ENCODE measurements at places on chromosomes 12 and 14.
A peak's percentile ranks its signal among the peaks of the same experiment; 100 is the strongest.

DNA sequence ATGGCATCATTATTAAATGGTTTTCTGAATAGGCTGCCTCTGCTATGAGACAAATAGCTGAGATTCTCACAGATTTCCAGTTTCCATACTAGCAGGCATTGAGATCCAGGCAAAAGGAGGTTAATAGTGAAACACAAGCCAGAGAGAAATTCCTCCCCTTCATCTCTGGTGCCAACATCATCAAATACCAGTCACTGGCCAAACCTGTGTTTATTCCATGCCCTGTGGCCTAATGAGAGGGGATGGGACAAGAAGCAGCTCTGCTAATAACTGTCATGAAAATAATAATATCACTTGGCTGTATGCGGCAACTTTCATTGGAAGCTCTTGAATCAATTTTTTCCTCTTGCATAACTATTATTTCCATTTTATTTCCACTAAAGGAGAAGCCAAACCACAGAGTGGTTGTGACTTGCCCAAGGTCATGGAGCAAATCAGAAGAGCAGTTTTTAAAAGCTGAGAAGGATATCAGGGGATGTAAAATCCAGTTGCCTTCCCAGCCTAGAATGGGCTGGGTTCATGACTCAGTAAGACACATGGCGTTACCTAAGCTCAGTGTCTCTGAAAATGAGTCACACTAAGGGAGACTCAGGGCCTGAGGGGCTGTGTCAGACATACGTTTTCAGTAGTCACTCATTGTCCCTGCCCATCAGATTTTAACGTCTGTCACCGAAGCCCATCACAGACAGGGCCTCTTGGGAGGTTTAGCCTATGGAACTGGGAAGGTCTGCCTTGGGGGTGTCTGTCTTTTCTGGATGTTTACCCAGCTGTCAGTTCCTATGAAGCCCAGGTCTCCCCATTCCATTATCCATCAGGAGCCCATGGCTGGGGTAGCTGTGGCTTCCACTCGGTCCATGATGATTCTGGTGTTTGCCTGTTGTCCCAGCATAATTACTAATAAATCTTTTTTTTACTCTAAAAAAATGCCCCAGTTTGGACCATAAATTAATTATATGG is 208.8 kb upstream of the EEA1 start:
- no peak for DNase-seq

DNA sequence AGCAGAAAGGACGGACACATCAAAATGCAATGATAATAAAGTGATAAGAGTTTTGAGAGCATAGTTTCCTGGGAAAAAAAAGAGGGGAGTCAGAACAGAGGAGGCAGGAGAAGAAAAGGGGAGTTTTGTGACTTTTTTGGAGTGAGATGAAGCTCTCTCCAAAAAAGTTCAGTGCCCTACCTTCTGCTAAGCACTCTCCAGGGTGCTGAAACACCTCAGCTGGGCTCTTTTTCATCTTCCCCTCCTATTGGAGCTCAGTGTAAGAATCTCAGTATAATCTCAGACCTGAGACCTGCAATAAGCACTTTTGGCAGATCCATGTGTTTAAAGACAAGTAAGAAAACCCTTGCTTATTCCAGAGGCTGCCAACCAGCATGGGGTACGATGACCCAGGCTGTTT is 58.9 kb upstream of the SRRM4 start:
- DNase-seq, result no peak

GRCh38 chr12:69540987-69541386 is 44.3 kb upstream of the CCT2 start:
- DNase-seq, result no peak

DNA sequence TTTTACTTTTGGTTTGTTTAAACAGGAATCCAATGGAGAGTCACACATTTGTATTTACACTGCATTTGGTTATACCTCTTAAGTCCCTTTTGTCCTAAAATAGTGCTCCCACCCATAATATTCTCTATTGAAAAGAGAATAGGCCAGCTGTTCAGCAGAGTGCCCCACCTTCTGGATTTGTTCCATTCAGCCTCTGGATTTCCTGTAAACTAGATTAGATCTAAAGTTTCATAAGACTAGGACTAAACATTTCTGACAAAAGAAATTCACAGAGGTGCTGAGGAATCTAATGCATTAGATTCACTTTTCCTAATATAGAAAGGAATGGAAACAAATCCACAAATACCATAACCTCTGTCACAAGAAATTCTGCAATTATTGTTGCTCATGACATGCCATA is 38.1 kb downstream of the GCH1 start:
- DNase-seq, result no peak

GRCh38 chr12:19220852-19221466 is 91.4 kb downstream of the PLEKHA5 start:
- DNase-seq, result no peak

DNA sequence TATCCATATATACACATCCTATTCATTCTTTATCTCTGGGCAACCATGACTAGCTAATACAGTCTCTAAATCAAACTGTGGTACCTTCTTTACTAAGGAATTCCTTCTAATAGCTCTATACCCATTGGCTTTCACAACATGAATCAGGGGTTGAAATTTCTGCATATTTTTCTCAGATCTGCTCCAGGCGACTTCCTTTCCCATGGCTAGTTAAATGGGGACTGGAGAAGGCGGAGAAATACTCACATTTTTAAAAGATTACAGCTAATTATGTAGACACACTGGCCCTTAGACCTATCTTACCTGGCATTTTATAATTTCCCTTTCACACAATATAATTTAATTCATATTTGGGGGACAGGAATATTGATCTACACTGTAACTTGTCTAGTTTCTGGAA is 1.1 kb upstream of the CDKN3 start:
- DNase-seq, result no peak

DNA sequence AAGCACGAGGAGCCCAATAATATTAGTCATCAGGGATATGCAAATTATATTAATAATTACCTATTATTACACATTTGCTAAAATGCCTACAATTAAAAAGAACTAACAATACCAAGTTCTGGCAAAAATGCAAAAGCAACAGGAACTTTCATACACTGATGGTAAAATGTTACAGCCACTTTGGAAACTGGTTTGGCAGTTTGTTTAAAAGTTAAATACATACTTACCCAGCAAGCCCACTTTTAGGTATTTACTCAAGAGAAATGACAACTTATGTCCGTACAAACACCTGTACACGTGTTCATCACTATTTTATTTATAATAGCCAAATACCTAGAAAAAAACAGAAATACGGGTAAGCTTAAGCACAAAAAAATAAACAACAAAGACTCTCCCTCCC is 17.0 kb downstream of the WDR89 start:
- DNase-seq, result no peak

- DNase-seq, result no peak
Observed at GRCh38 chr14:58598804-58599525, 38.8 kb upstream of the DACT1 start.

GRCh38 chr14:76955575-76956315 is 72.8 kb downstream of the IRF2BPL start:
- peak; percentile 27 for DNase-seq
